ENCODE measurements at places on chromosomes 6 and 20.

GRCh38 chr6:119628691-119629594 is 279.4 kb upstream of the MAN1A1 start:
- DNase-seq: no peak

DNA sequence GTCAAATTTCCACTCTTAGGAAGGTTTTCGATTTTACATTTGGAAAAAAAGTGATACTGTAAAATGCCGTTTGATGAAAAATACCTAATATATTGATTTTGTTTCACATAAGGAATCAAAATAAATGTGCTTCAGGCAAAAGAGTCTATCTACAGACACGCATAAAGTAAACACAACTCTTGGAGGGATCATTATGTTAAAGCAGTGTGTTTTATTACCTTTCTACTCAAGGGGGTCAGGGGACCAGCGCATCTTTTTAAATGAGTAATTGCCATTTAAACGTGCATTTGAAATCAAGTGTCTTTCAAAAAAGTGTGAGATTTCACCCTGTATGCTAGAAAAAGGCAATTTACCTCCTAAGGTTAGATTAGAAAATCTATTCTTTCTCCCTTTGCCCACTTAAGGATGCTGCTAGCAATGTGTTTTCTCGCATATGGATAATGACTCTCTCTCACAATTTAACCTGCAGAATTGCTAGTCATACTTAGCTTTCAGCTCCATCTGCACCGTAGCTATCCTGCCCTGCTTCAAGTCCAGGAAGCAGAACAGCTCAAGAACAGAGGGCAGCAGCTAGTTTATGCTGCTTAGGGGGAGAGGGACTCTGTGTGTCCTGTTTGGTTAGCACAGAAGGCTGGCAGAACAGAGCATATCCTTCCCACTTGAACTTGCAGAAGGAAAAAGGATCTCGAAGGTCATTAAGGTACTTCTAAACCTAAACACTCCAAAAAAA is 35.0 kb downstream of the NKAIN2 start:
- DNase-seq: no peak

GRCh38 chr20:25226433-25227316 is 21.2 kb upstream of the PYGB start:
- no peak for DNase-seq

DNA sequence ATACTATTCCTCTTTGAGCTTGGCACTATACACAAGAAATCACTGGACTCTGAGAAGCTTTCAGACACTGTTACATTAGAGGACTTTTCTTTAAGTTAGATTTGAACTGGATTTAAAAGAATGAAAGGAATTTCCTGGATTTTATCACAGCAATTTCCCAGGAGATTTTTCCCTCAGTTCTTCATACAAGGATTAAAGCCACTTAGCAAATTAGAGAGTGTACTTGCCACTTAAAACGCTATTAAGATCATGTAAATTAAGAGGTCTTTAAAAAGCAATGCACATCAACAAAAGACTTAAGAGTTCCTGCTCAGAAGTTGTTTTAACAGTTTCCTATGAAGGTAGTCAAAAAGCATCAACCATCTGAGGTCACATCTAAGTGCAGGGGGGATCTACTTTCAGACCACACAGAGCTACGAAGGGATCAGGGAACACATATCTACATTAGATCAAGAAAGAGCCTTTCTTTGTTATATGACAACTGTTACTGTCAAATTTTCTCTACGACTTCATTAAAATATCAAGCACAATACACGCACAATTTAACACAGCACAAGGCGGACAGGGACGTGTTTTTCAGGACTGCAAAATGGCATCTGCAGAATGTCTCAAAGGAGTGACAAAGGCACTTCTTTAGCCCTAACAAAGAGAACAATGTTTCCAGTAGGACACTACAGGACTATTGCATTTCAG is 65.8 kb downstream of the EPB41L2 start:
- no peak for DNase-seq

GRCh38 chr6:119346936-119347335 is 2.6 kb downstream of the MAN1A1 start:
- no peak for DNase-seq

DNA sequence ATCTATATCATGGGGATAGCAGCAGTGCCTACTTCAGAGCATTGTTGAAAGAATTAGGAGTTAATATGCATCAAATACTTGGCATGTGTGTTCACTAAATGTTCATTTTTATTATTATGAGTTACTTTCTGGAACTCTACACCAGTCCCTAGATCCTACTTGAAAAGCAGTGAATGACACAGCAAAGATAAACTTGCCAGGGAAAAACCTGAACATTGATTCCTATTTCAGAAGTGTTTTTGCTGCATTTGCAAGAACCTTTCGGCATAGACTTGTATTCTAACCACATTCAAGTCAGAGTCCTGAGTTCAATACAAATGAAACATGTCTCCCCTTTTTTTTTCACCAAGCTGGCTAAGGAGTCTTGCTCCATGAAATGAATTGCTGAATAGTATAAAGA is 187.4 kb upstream of the TAB2 start:
- no peak for DNase-seq

DNA sequence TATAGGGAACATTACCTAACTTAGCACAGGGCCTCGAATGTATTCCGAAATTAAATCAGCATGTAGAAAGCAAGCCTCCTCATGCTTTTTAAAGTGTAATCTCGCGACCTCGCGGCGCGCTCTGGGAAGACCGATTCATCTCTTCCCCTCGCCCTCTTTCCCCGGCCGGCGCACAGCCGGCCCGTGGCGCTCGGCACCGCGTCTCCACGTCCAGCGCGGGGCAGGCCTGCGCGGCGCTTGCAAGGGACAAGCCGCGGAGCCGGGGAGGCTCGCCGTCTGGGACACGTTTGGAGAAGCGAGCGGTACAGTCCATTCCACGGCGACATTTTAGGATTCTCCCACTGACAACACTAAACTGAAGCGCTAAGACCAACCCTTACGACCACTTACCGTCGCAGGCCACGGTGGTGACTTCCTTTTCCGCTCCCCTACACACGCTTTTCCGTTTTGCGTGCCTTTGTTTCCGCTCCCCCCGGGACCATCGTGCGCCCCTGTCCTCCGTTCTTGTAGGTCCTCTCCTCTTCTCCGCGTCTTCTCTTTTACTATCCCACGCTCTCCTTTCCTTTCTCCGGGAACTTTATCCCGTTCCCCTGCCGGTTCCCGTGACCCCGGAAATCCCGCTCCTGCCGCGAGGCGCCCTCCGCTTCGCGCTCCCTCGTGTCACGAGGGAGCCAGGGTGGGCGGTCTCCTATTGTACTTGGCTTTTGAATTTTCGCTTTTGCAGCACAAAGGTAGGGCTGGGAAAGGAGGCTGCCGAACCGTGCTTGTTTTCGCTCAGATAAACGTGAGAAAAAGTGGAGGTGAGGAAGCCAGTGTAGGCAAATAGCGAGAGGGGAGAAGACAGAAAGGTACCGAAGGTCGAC is at the start of gene ECHDC1:
Gene ECHDC1, minus strand, starts transcription at position 664 of the 863 bp plus-strand sequence. CDS start 12,581 bp downstream, outside the sequence.
- peak; percentile 74 for DNase-seq

DNA sequence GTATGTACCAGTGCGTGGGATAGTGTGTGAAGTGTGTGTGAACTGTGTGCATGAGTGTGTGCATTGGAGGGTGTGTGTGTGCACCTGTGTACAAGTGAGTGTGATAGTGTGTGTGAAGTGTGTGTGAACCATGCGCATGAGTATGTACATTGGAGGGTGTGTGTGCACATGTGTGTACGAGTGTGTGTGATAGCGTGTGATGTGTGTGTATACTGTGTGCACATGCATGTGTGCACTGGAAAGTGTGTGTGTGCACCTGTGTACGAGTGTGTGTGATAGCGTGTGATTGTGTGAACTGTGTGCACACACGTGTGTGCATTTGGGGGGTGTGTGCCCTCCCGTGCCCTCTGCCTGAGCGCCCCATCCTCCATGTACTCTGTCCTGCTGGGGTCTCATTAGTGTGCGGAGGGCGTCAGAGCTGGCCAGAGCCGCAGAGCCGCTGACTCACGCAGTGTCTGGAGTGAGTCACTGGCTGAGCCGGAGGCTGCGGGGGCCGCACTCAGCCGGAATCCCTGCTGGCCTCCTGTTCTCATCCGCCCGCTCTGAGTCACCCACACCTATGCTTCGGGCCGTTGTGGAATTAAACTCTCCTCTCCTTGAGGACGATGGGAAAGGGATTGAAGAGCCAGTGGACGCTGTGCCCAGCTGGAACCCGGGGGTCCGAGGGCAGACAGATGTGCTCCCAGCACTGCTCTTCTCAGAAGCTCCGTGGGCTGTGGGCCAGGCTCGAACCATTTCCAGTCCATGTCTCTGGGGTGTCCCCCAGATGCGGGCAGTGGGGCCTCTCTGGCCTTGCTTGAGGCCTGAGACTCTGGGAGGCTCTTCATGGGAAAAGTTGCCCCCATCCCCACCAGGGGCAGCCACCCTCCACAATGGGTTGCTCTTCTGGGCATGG is 27.3 kb upstream of the STX16 start:
- DNase-seq: no peak

- no peak for DNase-seq
These were observed 772.8 kb upstream of the MAN1A1 start for GRCh38 chr6:120122401-120122800.

- DNase-seq: no peak
These were observed 12.8 kb upstream of the BPI start for GRCh38 chr20:38290829-38291814.

- no peak for DNase-seq
These were observed 109.9 kb downstream of the NOL4L start for GRCh38 chr20:32474967-32475811.

DNA sequence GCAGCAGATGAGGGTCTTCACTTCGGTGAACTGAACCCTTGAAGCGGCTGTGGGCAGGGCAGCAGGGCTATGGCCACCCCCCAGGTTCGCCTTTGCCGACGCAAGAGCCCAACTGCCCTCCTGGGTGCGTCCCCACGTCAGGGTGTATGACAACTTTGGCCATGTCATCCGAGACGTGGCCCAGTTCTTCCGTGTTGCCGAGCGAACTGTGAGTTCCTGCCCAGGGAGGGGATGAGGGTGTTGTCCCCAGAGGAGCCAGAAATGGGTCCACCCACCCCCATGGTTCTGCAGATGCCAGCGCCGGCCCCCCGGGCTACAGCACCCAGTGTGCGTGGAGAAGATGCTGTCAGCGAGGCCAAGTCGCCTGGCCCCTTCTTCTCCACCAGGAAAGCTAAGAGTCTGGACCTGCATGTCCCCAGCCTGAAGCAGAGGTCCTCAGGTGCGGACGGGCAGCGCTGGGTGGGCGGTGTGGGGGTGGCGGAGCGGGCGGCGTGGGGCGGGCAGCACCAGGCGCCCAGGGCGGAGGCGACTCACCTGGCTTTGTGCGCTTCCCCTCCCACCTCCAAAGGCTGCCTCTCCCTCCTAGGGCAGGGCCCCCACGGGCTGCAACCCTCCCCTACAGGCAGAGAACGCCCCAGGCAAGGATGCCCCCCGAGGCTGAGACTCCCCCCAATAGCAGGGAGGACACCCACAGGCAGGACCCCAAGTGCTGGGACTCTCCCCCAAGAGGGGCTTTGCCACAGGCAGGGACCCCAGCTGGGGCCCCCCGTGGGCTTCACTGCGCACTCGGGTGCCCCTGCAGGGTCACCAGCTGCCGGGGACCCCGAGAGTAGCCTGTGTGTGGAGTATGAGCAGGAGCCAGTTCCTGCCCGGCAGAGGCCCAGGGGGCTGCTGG is 6.2 kb upstream of the TNFRSF6B start:
- no peak for DNase-seq

All from CD4-positive, alpha-beta T cell treated with Interleukin-4 for 1 hour (primary cell).